ENCODE measurements at places on chromosomes 2 and 18.

DNA sequence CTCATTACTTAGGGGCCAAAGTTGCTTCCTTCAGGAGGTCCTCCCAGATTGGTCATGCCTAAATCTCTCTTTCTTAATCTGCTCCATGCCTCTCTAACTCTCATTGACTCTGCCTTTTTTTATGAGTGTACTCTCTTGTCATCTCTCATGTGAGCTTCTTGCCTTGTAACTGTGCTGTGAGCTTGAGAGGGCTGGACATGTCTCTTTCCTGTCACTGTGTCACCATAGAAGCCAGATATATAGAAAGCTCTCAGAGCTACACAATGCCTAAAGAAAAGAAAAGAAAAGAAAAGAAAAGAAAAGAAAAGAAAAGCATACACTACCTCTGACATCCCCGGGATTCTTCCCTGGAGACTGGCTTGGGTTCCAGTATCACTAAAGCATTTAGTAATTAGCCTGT, 161.5 kb upstream of the SKOR2 start:
- DNase-seq, result no peak

- DNase-seq, result no peak
These were observed 58.7 kb downstream of the ASXL2 start for GRCh38 chr2:25819597-25820039.

- DNase-seq, result no peak
These were observed 195.3 kb upstream of the HS6ST1 start for GRCh38 chr2:128513961-128514283.

DNA sequence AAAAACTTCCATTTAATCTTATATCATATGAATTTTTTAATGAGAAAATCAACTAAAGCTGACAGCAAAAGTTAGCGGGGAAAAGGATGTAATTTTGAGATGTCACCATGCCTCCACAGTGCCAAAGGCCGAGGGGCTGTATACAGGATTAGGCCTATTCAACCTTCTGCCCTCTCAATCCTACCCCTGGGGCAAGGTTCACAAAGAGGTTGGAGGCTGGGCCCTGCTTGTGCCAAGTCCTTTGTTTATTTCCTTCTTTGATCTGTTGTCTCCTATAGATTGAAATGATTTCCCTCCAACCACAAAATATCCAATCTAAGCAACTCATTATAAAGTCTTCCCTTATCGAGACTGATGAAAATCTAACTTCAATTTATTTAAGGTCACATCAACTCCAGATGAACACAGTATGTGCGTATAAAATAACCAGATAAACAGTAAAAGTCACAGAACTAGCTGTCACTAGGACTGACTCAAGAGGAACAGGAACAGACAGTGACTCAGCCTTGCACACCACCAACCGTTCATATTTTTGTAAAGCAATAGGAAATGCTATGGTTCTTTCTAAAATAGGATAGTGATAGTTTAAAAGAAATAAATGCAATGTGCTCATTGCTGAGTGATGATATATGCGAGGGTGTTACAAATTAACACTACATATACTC, 95.8 kb downstream of the SLC25A12 start:
- DNase-seq, result no peak

DNA sequence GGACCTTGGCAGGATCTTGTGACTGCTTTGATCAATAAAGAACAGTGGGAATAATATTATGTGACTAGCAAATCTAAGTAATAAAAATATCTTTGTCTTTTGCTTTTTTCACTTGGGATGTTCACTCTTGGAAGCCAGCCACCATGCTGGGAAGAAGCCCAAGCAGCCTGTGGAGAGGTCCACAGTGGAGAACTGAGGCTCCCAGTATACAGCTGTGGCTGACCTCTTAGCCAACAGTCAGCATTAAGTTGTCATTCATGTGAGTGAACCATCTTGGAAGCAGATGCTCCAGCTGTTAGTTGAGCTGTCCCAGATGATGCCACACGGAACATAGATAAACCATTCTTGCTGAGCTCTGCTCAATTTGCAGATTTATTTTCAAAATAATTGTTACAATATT, 160.0 kb downstream of the OSR1 start:
- DNase-seq, result no peak

GRCh38 chr2:65397122-65397521, 35.3 kb downstream of the SPRED2 start:
- no peak for DNase-seq

DNA sequence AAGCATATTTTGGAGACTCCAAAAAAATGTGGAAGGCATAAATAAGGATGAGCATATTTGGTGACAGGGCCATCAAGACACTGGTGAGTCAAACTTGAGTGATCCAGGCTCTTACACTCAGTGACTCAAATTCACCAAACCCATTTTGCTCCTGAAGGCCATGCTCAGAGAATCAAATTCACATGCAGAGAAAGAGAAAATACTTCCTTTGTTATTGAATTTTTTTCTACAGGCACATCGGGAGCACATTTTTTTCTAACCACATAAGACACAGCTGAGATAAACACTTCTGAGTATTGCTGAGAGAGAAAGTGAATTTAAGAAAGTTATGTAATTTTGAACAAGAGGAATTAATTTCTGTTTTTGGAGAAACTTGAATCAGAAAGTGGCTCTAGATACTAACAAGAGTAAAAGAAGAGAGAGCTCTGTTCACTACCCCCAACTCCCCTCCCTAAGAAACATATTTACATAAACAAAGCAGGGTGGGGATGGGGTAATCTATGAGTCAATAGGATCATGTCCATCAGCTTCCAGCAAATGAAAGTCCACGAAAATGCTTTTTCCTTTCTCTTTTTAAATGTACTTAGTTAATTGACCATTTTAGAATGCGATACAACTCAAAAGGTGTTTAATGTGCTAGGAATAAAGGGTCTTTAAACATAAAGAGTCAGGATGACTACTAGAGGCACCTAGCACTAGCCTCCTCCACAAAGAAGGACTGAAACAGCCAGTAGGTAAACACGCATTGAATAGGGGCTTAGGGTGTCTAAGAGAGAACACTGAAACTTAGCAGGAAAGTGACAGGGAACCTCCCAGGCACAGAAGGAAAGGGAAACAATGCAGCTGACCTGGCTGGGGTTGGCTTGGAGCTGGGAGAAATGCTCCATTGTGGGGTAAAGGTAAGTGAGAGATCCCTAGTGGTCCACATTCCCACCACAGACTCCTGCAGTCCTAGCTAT, 152.3 kb downstream of the KCNE4 start:
- DNase-seq, result no peak

DNA sequence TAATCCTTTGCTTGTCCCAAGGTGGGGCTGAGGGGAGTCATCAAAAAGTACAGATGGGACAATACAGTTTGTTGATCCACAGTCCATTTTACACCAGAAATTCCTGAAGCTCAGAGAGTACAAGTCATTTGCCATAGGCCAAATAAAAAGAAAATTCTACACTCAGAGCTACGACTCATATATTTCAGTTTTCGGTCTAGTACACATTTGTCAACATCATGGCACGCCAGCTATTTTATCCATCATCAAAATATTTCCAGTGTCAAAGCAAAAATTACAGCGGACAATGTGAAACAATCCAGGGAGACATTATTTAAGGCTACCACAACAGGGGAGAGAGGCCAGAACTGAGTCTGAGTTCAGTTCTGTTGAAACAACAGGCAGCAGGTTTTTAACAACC, 587.5 kb upstream of the DSEL start:
- DNase-seq, result no peak

DNA sequence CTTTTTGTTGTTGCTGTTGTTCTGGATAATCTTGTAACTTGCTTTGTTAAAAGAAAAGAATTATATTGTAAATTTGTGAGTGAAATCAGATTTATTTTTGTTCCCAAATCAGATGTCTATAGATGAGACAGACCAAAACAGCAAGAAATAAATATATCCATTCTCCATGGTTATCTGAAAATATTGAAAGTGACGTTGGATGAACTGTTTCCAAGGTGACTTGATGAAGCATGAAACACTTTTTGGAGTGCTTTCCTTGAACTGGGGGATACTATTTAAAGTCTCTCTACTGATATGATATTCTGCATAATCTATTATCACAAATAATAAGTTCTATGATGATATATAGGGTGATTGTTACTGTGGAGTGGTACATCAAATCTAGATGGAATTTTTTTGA, 315.4 kb upstream of the THUMPD2 start:
- DNase-seq, result no peak

DNA sequence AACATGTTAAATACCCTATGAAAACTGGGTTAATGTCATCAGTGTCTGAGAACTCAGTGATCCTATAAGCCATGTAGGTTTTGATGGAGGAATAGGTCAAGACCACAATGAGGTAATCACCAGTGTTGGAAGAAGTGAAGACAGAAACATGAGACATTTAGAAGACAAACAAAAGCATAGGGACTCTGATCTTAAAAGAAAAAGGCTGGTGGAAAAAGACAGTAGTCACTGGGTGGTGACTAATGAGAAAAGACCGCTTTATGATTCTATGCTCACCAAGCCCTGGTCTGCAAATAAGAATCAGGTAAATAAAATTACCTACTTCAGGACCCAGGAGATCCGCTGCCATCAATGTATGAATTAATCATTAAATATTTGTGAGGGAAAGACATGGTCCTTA, 271.9 kb downstream of the GPD2 start:
- no peak for DNase-seq

DNA sequence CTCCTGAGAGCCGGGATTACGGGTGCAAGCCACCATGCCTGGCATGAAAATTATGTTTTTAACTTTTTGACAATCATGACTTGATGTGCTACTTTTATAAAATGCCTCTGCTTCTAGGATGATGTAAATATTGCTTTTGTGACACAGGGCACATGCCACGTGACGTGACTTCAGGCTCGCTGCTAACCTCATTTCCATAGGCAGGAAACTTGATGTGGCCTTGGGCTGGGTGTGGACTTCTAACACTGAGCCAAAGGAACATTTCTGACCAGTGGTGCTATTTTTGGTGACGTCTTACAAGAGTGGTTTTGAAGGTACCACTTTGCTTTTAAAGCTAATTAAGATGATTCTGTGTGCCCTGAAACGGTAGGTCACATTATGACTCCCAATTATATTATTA, 34.2 kb upstream of the THOC1 start:
- no peak for DNase-seq

DNA sequence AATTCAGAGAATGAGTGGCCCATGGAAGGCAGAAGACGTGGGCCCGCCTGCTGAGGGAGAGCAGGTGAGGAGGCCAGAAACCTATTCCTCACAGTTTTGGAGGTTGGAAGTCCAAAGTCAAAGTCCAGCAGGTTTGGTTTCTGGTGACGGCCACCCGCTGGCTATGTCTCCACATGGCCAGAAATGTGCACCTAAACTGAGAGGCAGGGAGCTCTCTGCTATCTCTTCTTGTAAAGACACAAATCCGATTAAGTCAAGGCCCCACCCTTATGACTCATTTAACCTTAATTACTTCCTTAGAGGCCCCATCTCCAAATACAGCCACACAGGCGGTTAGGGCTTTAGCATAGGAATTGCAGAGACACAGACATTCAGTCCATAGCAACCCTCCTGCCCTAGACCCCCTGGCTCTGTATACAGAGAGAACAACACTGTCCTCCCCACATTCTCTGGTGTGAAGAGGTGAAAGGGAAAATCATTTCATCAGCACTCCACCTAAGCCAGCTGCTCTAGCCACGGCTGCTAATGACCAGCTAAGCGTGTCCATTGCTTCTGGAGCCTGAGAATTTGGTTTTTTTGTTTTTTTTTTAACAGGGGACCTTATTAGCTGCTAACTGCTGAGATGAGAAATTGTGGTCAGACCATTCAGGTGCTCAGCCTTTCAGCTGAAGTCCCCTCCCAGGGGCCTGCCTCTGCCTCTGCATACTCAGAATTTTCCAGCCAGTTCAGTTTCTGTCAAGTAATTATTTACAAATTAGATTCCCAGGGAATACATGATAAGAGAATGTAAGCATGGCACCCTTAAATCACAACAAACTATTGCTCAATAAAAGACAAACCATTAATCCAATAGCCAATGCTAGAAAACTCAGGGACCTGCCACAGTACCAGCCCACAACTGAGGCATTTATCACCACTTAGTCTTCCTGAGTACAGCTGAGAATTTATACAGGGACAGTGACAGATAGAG, 368.7 kb upstream of the ID2 start:
- peak; percentile 42 for DNase-seq

- peak; percentile 0 for DNase-seq
These were observed 420.2 kb upstream of the CHST9 start for GRCh38 chr18:27605107-27605834.

- no peak for DNase-seq
These were observed 468 bp upstream of the SATB2 start for GRCh38 chr2:199458009-199458805.

DNA sequence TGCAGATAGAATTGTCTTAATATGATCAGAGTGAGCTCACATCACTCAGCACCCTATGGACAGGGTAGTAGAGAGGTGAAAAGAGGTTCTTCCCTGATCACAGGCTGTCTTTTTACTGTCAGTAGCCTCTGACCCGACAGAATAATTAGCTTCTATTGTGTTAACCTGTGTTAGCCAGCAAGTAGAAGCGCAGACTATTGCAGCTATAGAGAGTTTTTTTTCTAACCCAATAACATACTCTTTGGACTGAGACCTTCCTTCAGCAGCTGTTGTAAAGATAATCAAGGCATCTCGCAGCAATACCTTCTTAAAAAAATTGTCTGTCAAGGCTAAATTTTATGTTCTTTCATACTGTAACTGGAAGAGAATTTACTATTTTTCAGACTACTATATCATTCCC, 670.4 kb downstream of the ADCYAP1 start:
- no peak for DNase-seq

GRCh38 chr2:232400256-232401015, 6.2 kb upstream of the ALPG start:
- DNase-seq, result no peak

GRCh38 chr2:230905448-230906421, 19.3 kb downstream of the GPR55 start:
- peak; percentile 77 for DNase-seq

GRCh38 chr2:207472343-207473048, 57.3 kb upstream of the CREB1 start:
- DNase-seq, result no peak

- DNase-seq, result no peak
These were observed 1637.7 kb upstream of the LRRTM1 start for GRCh38 chr2:81942136-81942680.

GRCh38 chr18:39913672-39914366, 2041.2 kb upstream of the PIK3C3 start:
- no peak for DNase-seq

GRCh38 chr2:167924556-167924955, 322.8 kb downstream of the STK39 start:
- no peak for DNase-seq

- no peak for DNase-seq
These were observed 70.3 kb upstream of the SNTG2 start for GRCh38 chr2:880201-880970.

- no peak for DNase-seq
These were observed 37.4 kb upstream of the ANKRD62 start for GRCh38 chr18:12056034-12056883.

GRCh38 chr18:33918571-33918970, 306.1 kb downstream of the NOL4 start:
- no peak for DNase-seq

GRCh38 chr2:240936106-240936505, 30.0 kb downstream of the CROCC2 start:
- no peak for DNase-seq
